Endothelial cell of umbilical vein (primary cell): ENCODE measurements at places on chromosomes 3 and 15. TPM values are rescaled to one million over a fixed set of nuclear protein-coding genes. Genes with fewer than 3 reads are reported as not detected.

SMCO1 gene
- not detected in 2 replicates for total RNA-seq

WDR93 gene
- not detected in 2 replicates for total RNA-seq

PROS1 gene
- 5.2 and 6.0 TPM in 2 replicates for total RNA-seq

SPATA12 gene
- 0.14 TPM in 1 of 2 replicates, not detected in the other for total RNA-seq
